ENCODE measurements at places on chromosomes 2 and 18. TPM values are rescaled to one million over a fixed set of nuclear protein-coding genes. Genes with fewer than 3 reads are reported as not detected.

Gene RIT2
- total RNA-seq, result not detected

Gene PLA2R1
- 0.90 TPM for total RNA-seq

Gene C1GALT1C1L
- 0.24 TPM for total RNA-seq

Gene ANKRD29
- total RNA-seq, result 3.4 TPM

Gene MREG
- 19.7 TPM for total RNA-seq

Gene TOGARAM2
- total RNA-seq, result 0.90 TPM

Gene GALR1
- 0.05 TPM for total RNA-seq

Gene MAL
- 190 TPM for total RNA-seq

Gene IKZF2
- total RNA-seq, result 158 TPM

Gene PCARE
- 0.09 TPM for total RNA-seq

Gene ATL2
- 69.1 TPM for total RNA-seq

Gene DYNAP
- 0.09 TPM for total RNA-seq

- H3K27me3 ChIP-seq, result no peaks in the 10 kb centered on the region
- H3K36me3 ChIP-seq, result no peaks in the 10 kb centered on the region
- peak; percentile 29 for DNase-seq
- no peak overlapping the region for H3K4me3 ChIP-seq
- H3K27ac ChIP-seq, result peak overlapping the region; percentile 3
These were observed 19.4 kb downstream of the DOK1 start for GRCh38 chr2:74573747-74574562.

GRCh38 chr2:239455436-239456203, 54.8 kb upstream of the HDAC4 start:
- DNase-seq, result no peak
- H3K27ac ChIP-seq, result no peak overlapping the region
- no peaks in the 10 kb centered on the region for H3K27me3 ChIP-seq
- no peak overlapping the region for H3K4me3 ChIP-seq
- no peaks in the 10 kb centered on the region for H3K36me3 ChIP-seq

- no peaks in the 10 kb centered on the region for H3K27me3 ChIP-seq
- peaks cover 21% of the 10 kb centered on the region for H3K36me3 ChIP-seq
These were observed 144.7 kb downstream of the FAM210A start for GRCh38 chr18:13581496-13582177.

GRCh38 chr2:230700447-230700846, 12.2 kb upstream of the CAB39 start:
- H3K36me3 ChIP-seq, result no peaks in the 10 kb centered on the region
- H3K4me1 ChIP-seq, result no peaks in the 10 kb centered on the region
- no peak overlapping the region for H3K4me3 ChIP-seq
- no peak overlapping the region for H3K27ac ChIP-seq

- DNase-seq, result no peak
- no peak overlapping the region for H3K27ac ChIP-seq
- H3K4me1 ChIP-seq, result peaks cover 16% of the 10 kb centered on the region
- H3K4me3 ChIP-seq, result no peak overlapping the region
- no peaks in the 10 kb centered on the region for H3K27me3 ChIP-seq
- H3K36me3 ChIP-seq, result peaks cover 4% of the 10 kb centered on the region
These were observed 2.3 kb downstream of the CEP192 start for GRCh38 chr18:12993439-12993838.

GRCh38 chr2:207387001-207387571, 142.7 kb upstream of the CREB1 start:
- H3K27me3 ChIP-seq, result no peaks in the 10 kb centered on the region
- H3K36me3 ChIP-seq, result no peaks in the 10 kb centered on the region
- no peak overlapping the region for H3K27ac ChIP-seq
- no peaks in the 10 kb centered on the region for H3K4me1 ChIP-seq

DNA sequence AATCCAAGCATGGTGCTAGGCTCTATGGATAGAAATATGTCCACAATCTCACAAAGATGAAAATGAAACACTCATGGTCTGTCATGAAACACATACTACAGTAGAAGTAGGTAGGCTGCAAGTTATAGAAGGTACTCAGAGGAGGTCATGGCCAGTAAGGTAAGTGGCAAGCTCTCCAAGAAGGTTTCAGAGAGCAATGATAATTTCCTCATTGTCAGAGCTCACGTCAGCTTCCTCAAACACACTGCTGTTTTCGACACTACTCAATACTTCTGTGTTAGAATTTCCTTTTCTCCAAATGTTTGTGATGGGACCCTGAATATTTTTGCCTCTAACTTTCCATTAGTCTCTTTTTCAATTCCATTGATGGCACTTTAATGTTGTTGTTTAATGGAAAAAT, 25.5 kb downstream of the CCDC141 start:
- no peak overlapping the region for H3K27ac ChIP-seq
- H3K36me3 ChIP-seq, result no peaks in the 10 kb centered on the region
- DNase-seq, result no peak

GRCh38 chr2:165587335-165587938, 117.9 kb downstream of the CSRNP3 start:
- no peaks in the 10 kb centered on the region for H3K36me3 ChIP-seq
- H3K27me3 ChIP-seq, result no peaks in the 10 kb centered on the region
- no peak overlapping the region for H3K27ac ChIP-seq

GRCh38 chr2:142866426-142866825, 11.0 kb upstream of the KYNU start:
- H3K4me3 ChIP-seq, result no peak overlapping the region
- H3K4me1 ChIP-seq, result no peaks in the 10 kb centered on the region
- no peak overlapping the region for H3K27ac ChIP-seq
- no peaks in the 10 kb centered on the region for H3K27me3 ChIP-seq
- H3K36me3 ChIP-seq, result no peaks in the 10 kb centered on the region

- no peak overlapping the region for H3K4me3 ChIP-seq
- no peak for DNase-seq
- no peak overlapping the region for H3K27ac ChIP-seq
These were observed 47.2 kb downstream of the DYSF start for GRCh38 chr2:71500426-71501079.

DNA sequence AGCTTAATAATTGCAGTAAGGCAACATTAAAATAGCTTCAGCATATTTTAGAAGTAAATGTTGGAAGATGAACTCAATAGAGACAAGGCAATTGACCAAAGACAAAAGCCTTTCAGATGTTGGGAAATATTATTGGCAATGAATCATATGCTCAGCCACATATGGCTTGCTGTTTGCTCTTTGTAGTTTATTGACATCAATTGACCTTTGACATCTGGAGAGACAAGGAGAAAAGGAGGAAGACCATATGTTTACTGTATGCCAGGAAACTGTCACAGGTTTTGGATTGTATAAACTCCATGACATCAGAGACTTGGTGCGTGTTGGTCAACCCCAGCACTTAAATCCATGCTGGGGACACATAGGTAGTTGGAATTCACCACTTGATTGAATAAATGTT, 60.6 kb upstream of the SLC16A14 start:
- no peak for DNase-seq
- H3K27me3 ChIP-seq, result no peaks in the 10 kb centered on the region
- H3K4me1 ChIP-seq, result no peaks in the 10 kb centered on the region
- no peaks in the 10 kb centered on the region for H3K36me3 ChIP-seq
- no peak overlapping the region for H3K27ac ChIP-seq

- DNase-seq, result no peak
- peak overlapping the region; percentile 94 for H3K4me3 ChIP-seq
- peak overlapping the region; percentile 44 for H3K27ac ChIP-seq
- no peaks in the 10 kb centered on the region for H3K27me3 ChIP-seq
- no peaks in the 10 kb centered on the region for H3K36me3 ChIP-seq
- H3K4me1 ChIP-seq, result peaks cover 5% of the 10 kb centered on the region
These were observed 594 bp downstream of the FAM161A start for GRCh38 chr2:61853086-61853846.

GRCh38 chr2:121778741-121779487, 23.5 kb downstream of the TSN start:
- no peaks in the 10 kb centered on the region for H3K36me3 ChIP-seq
- no peaks in the 10 kb centered on the region for H3K4me1 ChIP-seq
- no peaks in the 10 kb centered on the region for H3K27me3 ChIP-seq

DNA sequence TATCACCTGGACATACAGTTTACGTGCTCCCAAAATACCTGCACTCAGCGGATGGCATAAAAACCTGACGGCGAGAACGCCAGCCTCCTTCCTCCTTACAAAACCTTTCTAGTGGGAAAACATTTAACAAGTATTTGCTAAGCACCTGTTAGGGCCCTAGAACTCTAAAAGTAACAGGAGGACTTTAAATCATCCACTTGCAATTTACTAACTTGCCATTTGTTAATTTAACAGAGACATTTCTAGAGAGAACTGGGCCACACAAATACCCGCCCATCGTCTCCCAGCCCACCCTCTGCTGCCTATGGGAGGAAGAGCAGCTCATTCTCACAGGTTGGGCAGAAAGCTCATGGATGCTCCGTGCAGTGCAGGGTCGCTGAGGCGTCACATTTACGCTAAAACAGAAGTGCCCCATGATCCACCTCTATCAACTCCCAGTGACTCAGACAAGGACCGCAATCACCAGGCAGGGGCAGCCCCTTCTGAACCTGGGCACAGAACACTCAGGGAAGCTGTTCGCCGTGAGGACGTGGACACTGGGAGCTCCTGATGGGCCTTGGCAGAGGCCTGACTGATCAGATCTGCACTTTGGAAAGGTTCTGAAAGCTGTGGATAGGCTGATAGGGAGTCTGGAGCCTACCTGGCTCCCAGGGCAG, 106.9 kb downstream of the HDAC4 start:
- H3K4me1 ChIP-seq, result peaks cover 94% of the 10 kb centered on the region
- no peak for DNase-seq
- no peak overlapping the region for H3K4me3 ChIP-seq
- no peak overlapping the region for H3K27ac ChIP-seq
- no peaks in the 10 kb centered on the region for H3K27me3 ChIP-seq
- peaks cover 6% of the 10 kb centered on the region for H3K36me3 ChIP-seq

GRCh38 chr18:47260120-47260923, 8.9 kb upstream of the SKOR2 start:
- H3K36me3 ChIP-seq, result no peaks in the 10 kb centered on the region
- peaks cover 73% of the 10 kb centered on the region for H3K27me3 ChIP-seq
- DNase-seq, result peak; percentile 33
- H3K4me3 ChIP-seq, result no peak overlapping the region
- H3K4me1 ChIP-seq, result no peaks in the 10 kb centered on the region
- H3K27ac ChIP-seq, result no peak overlapping the region

GRCh38 chr2:79982445-79982844, 322.1 kb downstream of the LRRTM1 start:
- DNase-seq, result no peak
- no peak overlapping the region for H3K4me3 ChIP-seq
- no peaks in the 10 kb centered on the region for H3K4me1 ChIP-seq
- no peaks in the 10 kb centered on the region for H3K27me3 ChIP-seq
- no peaks in the 10 kb centered on the region for H3K36me3 ChIP-seq

- no peak overlapping the region for H3K27ac ChIP-seq
- no peaks in the 10 kb centered on the region for H3K27me3 ChIP-seq
- no peak overlapping the region for H3K4me3 ChIP-seq
- no peak for DNase-seq
These were observed 1801.1 kb upstream of the CELF4 start for GRCh38 chr18:39366656-39367055.

DNA sequence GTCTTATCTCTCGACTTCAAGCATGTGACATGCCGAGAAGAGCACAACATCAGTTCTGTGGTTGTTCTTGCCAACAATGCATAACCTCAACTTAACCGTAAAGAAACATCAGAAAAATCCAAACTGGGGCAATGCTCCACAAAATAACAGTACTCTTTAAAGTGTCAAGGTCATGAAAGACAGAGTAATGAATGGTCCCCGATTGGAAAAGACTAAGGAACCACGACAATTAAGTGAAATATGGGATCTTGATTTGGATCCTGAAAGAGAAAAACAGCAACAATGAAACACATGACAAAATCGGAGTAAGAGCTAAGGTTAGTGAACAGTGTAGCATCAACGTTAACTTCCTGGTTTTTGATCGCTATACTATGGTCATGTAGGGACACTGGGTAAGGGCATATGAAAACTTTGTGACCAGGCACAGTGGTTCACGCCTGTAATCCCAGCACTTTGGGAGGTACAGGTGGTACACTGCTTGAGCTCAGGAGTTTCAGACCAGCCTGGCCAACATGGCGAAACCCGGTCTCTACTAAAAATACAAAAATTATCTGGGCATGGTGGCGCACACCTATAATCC, 55.2 kb downstream of the UNC50 start:
- peaks cover 29% of the 10 kb centered on the region for H3K4me1 ChIP-seq
- H3K4me3 ChIP-seq, result peak overlapping the region; percentile 27
- H3K27ac ChIP-seq, result peak overlapping the region; percentile 81
- peaks cover 35% of the 10 kb centered on the region for H3K36me3 ChIP-seq

- no peaks in the 10 kb centered on the region for H3K4me1 ChIP-seq
- DNase-seq, result no peak
- no peak overlapping the region for H3K27ac ChIP-seq
- H3K27me3 ChIP-seq, result no peaks in the 10 kb centered on the region
These were observed 10.0 kb downstream of the LRATD1 start for GRCh38 chr2:14642499-14642898.

DNA sequence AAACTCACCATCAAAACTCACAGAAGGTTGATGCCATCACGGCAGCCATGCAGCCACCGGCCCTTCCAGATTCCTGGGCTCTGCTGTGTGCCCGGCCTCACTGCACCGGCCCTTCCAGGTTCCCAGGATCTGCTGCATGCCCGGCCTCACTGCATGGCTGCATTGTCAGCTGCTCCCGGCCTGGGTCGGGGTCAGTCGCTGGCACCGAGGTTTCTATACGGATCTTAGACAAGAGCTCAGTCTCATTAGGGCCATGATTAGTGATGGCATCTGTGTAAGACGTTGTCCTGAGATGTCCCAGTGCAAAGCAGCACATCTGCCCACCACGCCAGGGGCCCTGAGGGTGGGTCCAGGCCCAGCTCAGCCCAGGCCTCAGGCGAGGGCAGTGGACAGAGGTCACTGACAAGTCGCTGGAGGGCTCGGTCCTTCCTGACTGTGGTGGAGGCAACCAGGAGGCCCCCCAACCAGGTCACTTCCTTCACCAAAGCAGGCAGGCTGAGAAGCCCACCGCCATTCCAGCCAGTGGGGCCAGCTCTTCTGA, 29.4 kb downstream of the TMEM18 start:
- H3K27ac ChIP-seq, result no peak overlapping the region
- H3K27me3 ChIP-seq, result peaks cover 5% of the 10 kb centered on the region
- no peaks in the 10 kb centered on the region for H3K4me1 ChIP-seq
- DNase-seq, result no peak

GRCh38 chr2:146992466-146992865, 852.4 kb upstream of the ACVR2A start:
- no peak overlapping the region for H3K4me3 ChIP-seq
- no peak overlapping the region for H3K27ac ChIP-seq
- H3K27me3 ChIP-seq, result no peaks in the 10 kb centered on the region
- no peaks in the 10 kb centered on the region for H3K36me3 ChIP-seq
- DNase-seq, result no peak

DNA sequence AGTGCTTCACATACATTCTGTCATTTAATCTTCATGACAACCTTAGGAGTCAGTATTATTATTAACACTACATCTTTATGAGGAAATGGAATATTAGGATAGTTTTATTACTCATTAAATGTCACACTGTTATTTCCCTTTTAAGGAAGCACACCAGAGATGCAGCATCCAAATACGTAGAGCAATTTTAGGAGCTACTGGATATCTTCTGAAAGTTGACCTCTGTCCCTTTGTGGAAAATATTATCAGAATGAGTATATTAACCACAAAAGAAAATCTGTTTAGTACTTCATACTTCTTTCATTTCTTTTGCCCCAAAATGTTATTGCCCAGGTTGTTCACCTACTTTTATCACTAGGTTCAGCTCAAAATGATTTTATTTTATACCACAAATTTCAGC, 72.9 kb upstream of the APCDD1 start:
- H3K36me3 ChIP-seq, result no peaks in the 10 kb centered on the region
- no peak for DNase-seq
- H3K27me3 ChIP-seq, result no peaks in the 10 kb centered on the region

- H3K4me3 ChIP-seq, result no peak overlapping the region
- no peak for DNase-seq
- H3K36me3 ChIP-seq, result no peaks in the 10 kb centered on the region
- peaks cover 9% of the 10 kb centered on the region for H3K4me1 ChIP-seq
These were observed 42.1 kb downstream of the INSIG2 start for GRCh38 chr2:118130385-118130784.

- H3K36me3 ChIP-seq, result no peaks in the 10 kb centered on the region
- no peak for DNase-seq
- H3K4me1 ChIP-seq, result no peaks in the 10 kb centered on the region
- H3K27ac ChIP-seq, result no peak overlapping the region
- H3K4me3 ChIP-seq, result no peak overlapping the region
These were observed 76.6 kb downstream of the ALK start for GRCh38 chr2:29844713-29845326.
